CD8-positive, alpha-beta memory T cell (primary cell): ENCODE measurements at places on chromosomes 3 and 15. TPM values are rescaled to one million over a fixed set of nuclear protein-coding genes. Genes with fewer than 3 reads are reported as not detected.
A peak's percentile ranks its signal among the peaks of the same experiment; 100 is the strongest.

- no peak for DNase-seq
Measured at GRCh38 chr3:54243056-54243931, 120.9 kb downstream of the CACNA2D3 start.

DNA sequence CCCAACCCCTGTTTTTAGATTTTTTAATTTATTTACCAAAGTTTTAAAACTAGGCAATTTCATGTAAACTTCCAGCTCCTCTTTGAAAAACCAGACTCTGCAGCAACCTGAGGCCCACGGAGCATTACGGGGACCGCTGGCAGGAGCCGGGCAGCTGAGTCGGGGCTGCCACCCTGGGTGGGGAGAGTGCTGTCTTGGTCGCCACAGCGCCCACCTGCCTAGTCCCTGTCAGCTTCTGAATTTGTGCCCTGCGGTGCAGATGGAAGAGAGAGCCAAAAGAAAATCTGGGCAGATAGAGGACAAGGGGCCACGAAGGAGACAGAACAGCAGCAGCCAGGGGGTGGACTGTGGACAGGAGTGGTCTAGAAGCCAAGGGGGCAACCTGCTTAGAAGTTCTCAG, 34.6 kb downstream of the PXYLP1 start:
- DNase-seq, result peak; percentile 21

DNA sequence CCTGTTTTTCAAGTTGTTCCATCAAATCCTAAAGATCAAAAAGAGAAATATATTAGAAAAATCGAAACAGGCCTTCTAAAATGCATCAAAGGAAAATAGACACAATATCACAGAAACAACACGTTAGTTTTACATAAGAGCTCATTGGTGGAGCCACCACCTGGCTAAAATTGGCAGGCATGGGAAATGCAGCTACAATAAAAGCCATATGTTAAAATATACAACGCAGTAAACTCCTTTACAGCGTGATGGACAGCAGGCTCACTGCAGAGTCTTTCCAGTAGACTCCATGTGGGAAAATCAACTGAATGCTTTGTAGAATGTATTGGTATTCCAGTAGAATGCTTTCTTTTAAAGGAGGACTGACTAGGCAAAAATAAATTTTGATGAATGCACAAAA, 40.9 kb upstream of the MYO5C start:
- DNase-seq, result no peak

DNA sequence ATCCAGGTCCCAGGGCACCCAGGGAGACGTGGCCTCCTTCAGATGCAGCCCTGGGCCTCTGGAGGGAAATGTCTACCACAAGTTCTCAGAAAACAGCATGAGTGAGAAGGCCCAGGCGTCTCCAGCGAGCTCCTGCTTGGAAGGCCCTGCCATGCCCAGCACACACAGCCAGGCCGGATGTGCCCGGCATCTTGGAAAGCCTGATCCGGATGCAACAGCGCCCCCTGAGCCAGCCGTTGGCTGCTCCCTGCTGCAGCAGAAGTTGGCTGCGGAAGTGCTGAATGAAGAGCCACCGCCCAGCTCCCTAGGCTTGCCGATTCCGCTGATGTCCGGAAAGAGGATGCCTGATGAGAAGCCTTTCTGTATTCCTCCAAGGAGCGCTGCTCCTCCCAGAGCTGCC, 856 bp downstream of the NPAP1 start:
- no peak for DNase-seq

DNA sequence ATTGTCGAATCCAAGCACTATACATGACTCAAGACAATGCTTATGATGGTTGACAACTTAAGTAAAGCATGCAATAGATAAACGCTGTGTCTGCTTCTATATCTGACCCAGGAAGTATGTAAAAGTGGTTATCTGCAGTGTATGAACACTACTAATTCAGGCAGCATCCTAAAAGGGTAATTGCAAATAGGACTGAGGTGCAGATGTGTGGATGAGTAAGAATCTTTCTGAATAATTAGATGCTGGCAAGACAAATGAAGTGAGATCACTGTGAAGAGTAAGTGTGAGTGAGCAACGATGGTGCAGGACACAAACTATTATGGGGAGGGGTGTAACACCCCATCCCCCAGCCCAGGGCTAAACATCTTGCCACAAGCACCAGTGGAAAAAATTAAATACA, 195.7 kb upstream of the CHRNA7 start:
- no peak for DNase-seq

DNA sequence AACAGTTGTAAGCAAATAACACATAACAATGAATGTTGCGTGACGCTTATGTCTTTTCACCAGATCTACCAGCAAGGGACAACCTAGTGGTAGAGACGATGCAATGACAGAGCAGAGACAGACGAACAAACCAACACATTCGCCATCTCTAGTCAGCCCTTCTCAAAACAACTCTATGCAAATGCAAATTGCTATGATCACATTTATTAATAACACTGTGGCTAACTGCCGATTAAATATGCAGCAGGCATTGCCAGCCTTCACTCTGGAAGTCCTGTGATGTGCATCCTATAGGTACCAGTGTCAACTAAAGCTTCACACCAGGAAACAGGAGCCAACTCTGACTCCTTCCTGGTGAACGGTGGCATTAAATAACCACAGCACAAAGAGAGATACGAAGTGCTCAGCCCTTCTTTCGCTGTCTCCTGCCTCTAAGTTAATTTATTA, 94.2 kb downstream of the FOXP1 start:
- no peak for DNase-seq

DNA sequence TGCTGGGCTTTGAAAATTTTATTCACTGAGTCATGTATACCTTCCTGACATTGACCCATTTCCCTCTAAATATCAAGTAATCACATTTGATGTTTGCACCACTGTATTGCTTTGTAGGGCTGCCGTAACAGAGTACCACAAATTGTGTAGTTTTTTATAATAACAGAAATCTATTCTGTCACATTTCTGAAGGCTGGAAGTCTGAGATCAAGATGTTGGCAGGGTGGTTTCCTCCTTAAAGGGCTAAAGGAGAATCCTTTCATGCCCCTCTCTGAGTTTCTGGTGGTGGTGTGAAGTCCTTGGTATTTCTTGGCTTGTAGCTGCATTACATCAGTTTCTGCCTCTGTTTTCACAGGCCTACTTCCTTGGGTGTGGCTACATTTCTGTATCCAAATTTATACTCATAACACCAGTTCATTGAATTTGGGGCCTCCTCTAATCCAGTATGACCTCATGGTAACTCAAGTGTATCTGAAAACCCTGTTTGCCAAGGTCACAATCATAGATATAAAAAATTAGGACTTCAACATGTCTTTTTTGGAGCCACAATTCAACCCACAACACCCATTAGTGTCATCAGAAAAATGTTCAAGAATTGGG, 29.1 kb upstream of the ST6GAL1 start:
- no peak for DNase-seq

GRCh38 chr3:82129221-82129801, 367.9 kb upstream of the GBE1 start:
- DNase-seq, result no peak

DNA sequence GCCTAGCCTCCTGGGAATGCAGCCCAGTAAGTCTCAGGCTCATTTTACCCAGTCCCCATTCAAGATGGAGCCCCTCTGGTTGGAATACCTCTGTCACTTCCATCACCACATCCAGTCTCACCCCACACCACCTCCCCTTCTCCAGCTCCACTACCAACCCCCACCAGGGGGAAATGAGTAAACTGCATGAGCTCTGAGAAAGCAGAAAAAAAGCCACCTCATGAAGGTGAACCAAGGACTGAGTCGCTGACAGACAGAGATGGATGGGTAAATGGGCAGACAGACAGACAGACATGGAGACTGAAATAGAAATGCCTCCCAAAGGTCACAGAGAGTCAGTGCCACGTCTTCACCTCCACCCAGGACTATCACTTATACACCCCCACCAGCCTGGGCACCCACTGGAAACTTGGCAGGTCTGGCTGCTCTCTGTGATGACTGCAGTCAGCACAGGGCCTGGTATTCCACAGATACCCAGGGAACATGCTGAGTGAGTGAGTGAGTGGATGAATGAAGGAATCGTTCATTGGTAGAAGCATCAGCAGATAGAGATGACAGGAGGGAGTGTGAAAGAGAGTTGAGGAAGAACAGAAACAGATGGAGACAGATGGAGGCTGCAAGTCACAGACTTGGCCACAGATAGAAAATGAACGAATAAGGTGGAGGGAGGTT, 4.9 kb upstream of the LOXL1 start:
- no peak for DNase-seq

DNA sequence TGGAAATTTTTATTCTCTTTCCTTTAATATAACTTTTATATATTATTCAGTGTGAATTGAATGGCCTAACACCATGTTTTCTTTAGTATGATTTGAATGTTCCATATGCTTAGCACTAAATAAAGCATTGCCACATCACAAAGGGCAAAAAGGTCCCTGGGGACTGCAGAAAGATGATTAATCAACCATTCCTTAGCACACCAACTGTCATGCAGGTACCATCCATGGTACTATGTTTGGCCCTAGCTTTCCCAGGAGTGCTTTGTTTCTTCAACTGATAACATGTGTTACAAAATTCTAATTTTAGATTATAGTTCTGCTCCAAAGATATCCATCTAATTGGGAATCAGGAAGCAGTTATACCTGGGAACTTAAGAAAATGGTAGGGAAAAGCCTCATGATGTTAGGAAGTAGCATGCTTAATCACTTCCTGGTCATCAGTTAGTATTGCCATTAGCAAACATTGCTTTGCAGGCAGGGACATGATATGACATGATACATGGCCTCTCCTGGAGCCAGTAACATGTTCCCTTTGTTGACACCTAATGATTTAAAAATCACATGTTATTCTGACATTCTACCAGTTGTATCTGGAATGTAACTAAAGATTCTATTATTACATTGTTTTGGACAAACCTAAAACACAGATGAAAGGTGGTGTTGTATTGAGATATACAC, 712.6 kb upstream of the GBE1 start:
- no peak for DNase-seq

- DNase-seq, result no peak
Measured at GRCh38 chr15:66573719-66574595, 8.2 kb upstream of the LCTL start.

FETUB gene
- not detected for total RNA-seq

- DNase-seq, result no peak
Measured at GRCh38 chr15:99967841-99968371, 234.7 kb upstream of the LYSMD4 start.

GRCh38 chr15:54082836-54083492, 104.7 kb downstream of the UNC13C start:
- DNase-seq, result no peak

- DNase-seq, result no peak
Measured at GRCh38 chr3:3232251-3232650, 52.8 kb upstream of the CRBN start.

C3orf38 gene
- total RNA-seq, result 28.2 TPM

DNA sequence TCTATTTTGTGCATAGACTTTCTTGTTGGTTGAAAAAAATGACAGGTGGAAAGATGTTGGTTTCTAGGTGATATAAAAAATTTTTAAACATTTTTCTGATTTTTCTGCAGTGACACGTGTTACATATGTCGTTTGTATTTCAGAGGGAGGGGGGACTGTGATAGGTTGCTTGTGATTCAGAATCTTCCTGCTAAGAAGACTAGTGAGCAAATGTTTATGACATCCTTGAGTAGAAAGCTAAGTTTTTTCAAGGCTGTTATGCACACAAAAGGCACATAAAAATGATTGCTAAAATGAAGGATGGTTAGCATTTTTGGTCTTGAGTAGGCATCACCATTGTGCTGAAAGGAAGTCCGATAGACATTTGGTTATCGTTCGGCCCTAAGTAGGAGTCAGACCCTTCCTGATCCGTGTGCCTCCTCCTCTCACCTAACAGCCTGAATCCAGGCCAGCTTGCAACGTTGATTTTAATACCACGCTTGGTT, 1.5 kb downstream of the ZNF639 start:
- no peak for DNase-seq

GRCh38 chr3:111810909-111811308, 48.2 kb upstream of the PHLDB2 start:
- DNase-seq, result no peak

GRCh38 chr3:150367757-150368156, 40.3 kb upstream of the TSC22D2 start:
- no peak for DNase-seq

GRCh38 chr3:127765735-127766134, 56.6 kb downstream of the MGLL start:
- DNase-seq, result no peak

CCR5 gene
- total RNA-seq, result 2.6 TPM

GRCh38 chr15:71596672-71597071, 213.7 kb upstream of the NR2E3 start:
- DNase-seq, result no peak

DNA sequence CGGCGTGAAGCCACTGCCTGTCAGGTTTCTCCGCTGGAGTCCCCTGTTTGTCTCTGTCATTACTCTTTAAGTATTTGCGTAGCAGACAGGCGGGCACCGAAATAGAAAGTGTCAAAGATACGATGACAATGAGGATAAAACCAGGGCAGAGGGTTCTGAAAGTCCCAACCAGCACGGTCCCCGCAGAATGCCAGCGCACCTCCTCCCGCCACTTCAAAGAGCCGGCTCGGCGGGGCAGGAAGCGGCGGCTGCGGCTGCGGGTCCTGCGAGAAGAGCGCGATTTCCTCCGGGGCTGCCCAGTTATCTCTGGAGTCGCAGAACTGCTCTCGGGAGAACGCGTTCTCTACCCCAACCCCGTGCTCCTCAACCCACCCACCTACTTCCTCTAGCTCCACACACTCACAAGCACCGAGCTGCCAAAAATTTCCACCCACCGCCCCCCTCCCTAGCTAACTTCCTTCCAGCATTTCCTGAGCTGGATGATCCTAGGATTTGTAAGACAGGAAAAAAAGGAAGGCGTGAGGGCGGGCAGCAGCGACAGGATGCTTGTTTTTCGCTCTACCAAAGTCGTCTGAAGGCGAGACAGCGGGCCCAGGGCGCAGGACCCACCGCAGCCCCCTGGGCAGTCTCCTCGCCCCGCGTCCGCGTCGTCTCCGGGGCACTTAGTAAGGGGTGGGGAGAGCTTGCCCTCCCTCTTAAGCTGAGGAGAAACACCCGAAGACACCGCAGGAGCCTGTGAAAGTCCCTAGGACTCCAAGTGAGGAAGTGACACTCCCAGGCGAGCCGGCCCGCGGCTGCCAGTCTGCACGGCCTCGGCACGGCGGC, at the start of gene ARHGAP31:
Gene ARHGAP31, plus strand, starts transcription at position 513 of the 825 bp plus-strand sequence. CDS start 522 bp downstream, outside the sequence.
- peak; percentile 83 for DNase-seq

GRCh38 chr15:79195802-79196201, 86.7 kb upstream of the ANKRD34C start:
- no peak for DNase-seq

DNA sequence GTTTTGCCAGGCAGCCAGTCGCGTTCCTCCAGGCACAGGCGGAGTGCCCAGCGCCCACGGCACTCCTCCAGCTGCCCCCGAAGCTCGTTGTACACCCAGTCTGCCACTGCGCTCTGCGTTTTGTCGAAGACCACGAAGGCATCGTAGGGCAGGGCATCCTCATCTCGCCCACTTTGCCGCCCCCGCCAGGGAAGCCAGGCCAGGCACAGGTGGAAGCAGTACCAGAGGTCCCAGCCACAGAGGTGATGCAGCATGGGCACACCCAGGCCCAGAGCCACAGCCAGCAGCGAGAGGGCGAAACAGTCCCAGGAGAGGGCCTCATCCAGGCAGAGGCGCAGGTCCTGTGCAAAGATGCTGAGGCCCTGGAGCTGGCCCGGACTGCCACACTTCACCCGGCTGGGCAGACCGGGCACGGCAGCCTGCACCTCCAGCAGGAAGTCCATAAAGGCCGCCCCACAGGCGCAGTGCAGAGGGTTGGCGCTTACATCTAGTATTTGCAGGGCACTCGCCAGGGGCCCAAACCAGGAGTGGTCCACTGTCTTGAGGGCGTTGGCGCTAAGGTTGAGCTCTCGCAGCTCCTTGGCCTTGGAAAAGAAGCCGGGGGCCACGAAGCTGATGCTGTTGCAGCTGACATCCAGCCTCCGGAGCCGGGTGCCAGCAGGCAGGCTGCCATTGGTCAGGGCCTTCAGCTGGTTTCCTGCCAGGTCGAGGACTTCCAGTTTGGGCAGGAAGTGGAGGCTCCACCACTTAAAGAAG, 3.7 kb downstream of the TLR9 start:
- DNase-seq, result peak; percentile 83
